EH (cell line): ENCODE measurements at places on chromosomes 3 and 15.

DNA sequence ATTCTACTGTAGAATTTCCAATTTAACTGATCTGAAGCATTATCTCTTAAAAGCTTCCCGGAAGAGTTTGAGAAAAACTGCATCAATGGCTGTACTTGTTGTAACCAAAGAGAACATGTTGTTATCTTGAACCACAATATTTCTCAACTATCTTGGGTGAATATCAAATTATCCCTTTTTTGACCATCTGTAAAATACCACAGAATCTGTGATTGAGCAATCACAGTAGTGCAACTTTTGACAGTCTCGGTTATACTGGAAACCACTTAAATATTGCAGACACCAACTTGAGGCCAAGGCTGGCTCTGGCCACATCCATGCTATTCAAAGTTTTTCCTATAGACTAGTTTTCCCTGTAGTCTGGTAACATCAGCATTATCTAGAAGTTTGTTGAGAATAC lies 842.8 kb upstream of the EPHA6 start:
- DNase-seq = no peak

GRCh38 chr3:138438896-138439295 lies 4.5 kb downstream of the ESYT3 start:
- DNase-seq = peak; percentile 24

DNA sequence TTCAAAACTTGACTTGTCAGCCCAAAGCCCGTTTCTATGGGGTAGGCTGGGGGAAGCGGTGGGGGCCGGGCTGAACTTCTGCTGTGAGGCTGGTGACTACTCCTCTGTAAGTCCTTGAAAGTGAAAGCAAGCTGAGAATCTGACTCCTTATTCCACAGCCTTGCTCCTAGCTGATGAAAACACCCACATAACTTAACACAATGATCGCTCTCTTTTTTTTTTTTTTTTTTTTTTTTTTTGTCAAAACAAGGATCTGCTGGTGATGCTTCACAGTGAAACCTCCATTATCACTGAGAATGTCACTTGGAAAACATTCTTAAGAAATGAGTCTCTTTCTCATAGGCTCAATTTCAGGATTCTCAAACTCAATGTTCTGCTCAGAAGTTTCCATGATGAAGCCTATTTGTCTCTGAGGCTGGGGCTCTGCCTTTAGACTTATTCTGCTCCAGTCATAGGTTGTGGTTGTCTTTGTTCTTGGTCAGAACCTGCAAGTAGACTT lies 31.4 kb upstream of the TKT start:
- DNase-seq = peak; percentile 80

GRCh38 chr15:58469432-58470353 lies 37.9 kb downstream of the LIPC start:
- DNase-seq = peak; percentile 99

GRCh38 chr3:116260491-116260890 lies 184.8 kb downstream of the LSAMP start:
- no peak for DNase-seq

DNA sequence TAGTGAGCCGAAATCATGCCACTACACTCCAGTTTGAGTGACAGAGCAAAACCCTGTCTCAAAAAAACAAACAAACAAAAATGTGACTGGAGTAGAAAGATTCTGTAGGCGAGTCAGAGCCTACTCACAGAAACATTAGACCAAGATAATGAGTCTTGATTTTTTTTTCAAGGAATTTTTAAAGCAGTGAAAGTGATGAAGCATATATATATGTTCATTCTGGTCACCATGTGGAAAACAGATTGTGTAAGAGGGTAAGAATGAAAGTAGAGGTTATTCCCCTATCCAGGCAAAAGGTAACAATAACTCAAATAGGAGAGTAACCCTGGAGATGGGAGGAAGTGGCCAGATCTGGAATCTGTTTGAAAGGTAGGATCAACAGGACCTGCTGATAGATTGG lies 26.2 kb upstream of the FHIT start:
- no peak for DNase-seq

DNA sequence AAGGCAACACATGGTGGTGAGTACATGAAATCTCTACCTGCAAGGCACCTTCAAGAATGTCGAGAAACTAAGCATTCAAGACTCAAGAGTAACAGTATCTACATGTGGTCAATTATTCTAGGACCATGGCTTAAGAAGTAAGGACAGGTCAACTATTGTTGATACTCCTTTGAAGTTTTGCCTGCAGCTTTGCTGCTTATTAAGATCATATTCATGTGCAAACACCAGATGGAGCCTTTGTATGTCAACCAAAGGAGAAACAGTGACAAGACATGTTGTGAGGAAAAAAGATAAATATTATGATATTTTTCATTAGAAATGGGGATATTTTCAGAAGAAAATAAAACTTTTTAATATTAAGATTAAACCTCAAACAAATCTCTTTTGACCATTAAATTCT lies 52.3 kb upstream of the FGF7 start:
- peak; percentile 40 for DNase-seq

GRCh38 chr15:23565395-23566070 lies at the start of gene MKRN3:
MKRN3 (plus strand) TSS chr15:23565674; CDS start chr15:23565783, 109 bp downstream.
- no peak for DNase-seq

DNA sequence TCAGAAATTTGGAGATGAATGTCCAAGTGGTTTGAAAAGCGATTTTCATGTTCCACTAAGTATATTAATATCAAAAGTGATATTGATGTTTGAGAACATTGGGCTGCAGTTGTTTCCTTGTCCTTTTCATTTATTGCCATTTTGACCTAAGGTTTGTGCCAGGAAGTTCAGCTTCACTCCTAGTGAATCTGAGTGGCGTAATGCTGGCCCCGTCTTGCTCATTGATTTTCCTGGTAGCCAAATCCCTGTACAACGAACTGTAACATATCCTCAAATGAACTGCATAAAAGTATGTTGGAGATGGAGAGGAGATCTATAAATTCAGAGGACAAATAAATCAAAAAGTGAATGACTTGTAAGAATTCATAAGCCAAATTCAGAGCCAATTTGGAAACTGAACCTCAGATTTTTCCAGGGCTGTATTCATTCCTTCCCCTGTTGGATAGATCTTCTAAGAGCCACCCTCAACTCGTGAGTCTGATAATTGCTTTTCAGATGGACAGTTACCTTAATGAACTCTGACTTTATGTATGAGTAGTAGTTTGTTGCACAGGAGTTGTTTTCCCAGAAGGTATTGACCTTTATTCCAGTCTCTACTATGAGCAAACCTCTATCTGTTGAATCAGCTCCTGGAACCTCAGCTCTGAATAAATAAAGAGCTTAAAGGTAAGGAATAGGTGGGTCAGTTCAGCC lies 72.8 kb downstream of the ITPR1 start:
- no peak for DNase-seq

- peak; percentile 59 for DNase-seq
Observed at GRCh38 chr3:58234516-58234931, 3.1 kb upstream of the ABHD6 start.

- DNase-seq = peak; percentile 63
Observed at GRCh38 chr3:120420360-120420759, 30.4 kb downstream of the FSTL1 start.

DNA sequence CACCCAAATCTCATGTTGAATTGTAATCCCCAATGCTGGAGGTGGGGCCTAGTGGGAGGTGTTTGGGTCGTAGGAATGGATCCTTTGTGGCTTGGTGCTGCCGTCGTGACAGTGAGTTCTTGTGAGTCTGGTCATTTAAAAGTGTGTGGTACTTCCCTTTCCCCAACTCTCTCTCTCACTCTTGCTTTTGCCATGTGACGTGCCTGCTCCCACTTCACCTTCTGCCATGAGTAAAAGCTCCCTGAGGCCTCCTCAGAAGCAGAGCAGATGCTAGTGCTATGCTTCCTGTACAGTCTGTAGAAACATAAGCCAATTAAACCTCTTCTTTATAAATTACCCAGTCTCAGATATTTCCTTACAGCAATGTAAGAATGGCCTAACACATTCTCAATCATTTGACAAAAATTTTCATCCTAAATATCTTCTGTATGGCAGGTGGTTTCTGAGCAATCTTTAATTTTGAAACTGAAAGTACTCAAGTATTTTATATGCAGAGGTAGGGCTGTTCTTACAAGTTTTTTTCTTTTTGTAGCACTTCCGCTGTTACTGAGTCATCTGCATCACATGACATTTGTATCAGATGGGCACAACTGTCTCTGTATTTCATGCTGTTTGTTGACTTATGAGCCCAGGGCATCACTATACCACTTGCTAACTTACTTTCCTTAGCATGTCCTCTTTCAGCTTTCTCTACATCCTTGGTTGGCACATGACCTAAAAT lies 8.8 kb downstream of the RPL39L start:
- peak; percentile 75 for DNase-seq

DNA sequence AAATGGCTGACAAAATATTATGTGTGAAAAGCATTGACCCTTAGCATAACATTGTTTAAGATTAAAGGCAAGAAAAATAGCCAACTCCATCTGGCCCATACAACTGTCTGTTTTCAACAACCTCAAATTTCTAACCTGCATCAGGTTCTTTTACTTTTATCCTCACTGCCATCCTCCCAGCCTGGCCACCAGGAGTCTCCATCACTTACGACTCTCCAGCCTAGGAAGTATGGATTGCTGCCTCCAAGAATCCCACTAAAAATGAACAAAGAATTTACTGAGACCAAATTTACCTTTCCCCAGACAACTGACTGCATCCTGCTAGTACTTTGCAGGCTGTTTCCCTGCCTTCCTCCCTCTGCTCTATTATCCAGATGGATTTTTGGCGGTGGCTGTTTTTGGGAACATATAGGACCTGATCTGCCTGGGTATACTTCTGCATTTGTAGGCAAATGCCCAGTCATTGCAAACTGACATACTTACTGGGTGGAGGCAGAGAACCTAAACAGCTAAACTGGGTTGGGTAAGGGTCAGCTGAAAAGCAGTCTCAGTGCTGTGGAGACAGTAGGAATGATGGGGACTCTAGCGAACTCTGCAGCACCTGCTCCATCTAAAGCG lies 144.2 kb downstream of the GHSR start:
- DNase-seq = no peak

GRCh38 chr3:12131351-12132090 lies 27.2 kb downstream of the TIMP4 start:
- DNase-seq = no peak

- DNase-seq = no peak
Observed at GRCh38 chr3:30586096-30586805, 20.1 kb upstream of the TGFBR2 start.

GRCh38 chr3:145246291-145246690 lies 914.7 kb downstream of the PLOD2 start:
- no peak for DNase-seq

DNA sequence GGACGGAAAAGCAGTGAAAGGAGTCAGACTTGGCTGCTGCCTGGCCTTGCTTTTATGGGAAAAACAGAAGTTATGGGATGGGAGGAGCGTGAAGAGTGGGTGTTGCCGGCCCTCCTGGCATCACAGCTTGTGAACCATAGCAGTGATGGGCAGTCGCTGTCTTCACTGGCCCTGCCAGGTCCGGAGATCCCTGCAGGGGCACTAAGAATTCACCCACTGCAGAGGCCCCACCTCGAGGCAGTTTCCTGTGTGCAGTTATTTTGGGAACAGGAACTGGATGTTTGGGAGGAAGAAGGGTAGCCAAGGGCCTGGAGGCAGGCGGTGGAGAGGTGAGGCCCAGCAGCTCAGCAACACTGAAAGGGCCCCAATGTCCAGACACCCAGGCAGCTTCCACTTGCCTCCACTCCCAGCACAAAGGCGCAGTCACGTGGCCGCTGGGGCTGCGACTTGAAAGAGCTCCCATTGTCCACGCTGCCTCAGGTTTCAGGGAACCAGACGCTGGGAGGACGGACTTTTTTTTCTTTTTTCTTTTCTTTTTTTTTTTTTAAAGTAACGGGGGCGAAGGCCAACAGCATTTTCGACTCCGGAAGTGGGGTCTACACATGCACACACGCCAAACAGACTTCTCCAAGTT lies 255.6 kb downstream of the ZNF621 start:
- DNase-seq = peak; percentile 62

- peak; percentile 15 for DNase-seq
Observed at GRCh38 chr3:42613462-42613861, 13.0 kb downstream of the NKTR start.

DNA sequence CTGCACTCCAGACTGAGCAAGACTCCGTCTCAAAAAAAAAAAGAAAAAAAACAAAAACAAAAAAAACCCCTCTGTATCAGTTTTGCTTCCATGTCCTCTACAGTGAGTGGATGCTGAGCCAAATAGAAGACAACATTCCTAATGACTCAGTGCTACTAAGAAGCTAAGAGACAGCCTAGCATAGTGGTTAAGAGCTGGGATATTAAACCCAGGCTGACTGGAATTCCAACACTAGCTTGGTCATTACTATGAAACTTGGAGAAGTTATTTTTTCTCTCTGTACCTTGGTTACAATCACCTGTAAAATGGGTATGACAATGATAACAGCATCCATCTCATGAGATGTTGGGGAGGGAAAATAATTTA lies 60.9 kb upstream of the PYGO1 start:
- peak; percentile 78 for DNase-seq

GRCh38 chr3:157154563-157155330 lies 5.2 kb downstream of the CCNL1 start:
- no peak for DNase-seq

DNA sequence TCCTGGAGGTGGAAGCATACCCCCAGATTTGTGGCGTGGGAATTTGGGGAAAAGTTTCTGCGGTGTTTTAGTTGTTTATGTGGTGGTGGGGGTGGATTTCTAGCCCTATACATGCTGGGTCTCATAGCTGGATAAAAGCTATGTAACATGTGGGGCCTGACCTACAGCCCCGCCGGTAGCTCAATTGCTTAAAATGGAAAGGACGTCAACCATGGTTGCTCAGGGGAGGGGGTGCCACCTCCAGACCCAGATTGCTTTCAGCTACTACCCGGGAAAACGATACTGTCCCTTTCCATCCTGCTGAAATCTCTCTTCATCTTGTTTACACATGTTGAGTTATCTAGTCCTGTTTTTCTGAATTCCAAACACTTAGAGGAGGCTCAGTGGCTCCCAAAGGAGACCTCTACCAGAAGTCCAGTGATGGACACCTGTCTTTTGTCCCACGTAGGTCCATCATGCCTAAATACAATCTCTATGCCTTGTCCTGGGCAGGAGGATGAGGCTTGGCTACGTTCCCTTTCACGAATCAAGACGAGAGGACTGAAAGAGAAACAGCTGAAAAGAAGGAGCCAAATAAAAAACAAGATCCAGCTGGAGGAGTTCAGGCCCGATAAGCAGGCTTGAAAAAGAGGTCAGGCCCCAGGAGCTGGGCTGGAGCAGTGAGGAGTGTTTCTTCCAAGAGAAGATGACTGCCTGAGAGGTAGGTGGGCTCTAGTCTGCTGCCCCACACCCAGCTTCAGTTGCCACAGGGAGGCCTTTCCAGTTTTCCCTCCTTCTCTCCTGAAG lies 72.1 kb upstream of the TPRG1 start:
- DNase-seq = no peak

DNA sequence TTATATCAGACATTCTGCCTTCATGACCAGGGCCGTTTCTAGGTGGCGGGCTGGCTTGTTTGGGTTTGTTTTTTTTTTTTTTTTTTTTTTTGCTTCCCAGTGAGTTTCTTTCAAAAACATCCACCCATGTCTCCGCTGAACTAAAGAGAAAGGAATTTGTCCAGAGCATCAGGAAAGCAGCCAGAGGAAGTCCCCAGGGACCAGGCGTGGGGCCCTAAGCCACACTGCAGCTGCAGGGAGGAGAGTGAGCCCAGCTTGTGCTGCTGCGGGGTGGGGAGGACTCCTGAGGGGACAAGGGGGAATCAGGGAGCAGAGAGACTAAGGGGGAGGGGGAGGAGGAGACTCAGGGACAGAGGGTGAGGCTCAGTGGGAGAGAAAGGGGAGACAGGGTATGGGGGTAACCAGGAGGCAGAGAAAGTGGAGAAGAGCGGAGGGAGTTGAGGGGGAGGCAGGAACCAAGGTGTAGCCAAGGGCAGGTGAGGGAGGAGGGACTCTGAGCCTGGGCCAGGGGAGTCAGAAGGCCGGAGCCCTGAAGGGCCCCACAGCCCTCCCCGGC lies 49.5 kb downstream of the CYP11A1 start:
- DNase-seq = peak; percentile 94

GRCh38 chr15:96070636-96071035 lies 259.9 kb upstream of the NR2F2 start:
- DNase-seq = peak; percentile 32
